NCI-H146 (cell line): ENCODE measurements at places on chromosomes 1 and 21.
A peak's percentile ranks its signal among the peaks of the same experiment; 100 is the strongest.

DNA sequence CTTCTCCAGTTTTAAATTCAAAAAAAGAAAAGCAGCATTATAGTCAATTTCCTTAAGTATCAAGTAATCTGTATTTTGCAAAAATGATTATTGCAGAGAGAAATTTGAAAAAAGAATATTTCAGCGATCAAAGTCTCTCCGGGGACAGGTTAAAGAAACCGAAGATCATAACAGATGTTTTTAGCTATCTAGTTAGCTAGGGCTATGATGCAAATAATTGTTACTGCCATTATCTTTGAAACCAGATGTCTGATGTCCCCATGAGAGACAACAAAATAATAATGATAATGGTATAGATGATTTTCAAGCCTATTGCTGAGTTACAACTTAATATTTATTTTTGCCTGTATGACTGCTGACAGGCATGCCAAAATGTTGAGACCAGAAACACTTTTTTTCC is 1326.0 kb downstream of the PLA2G4A start:
- no peak for DNase-seq

GRCh38 chr1:90925928-90926869 is 95.6 kb downstream of the ZNF644 start:
- DNase-seq, result no peak

GRCh38 chr1:24276791-24277190 is 42.4 kb upstream of the GRHL3 start:
- DNase-seq, result no peak

DNA sequence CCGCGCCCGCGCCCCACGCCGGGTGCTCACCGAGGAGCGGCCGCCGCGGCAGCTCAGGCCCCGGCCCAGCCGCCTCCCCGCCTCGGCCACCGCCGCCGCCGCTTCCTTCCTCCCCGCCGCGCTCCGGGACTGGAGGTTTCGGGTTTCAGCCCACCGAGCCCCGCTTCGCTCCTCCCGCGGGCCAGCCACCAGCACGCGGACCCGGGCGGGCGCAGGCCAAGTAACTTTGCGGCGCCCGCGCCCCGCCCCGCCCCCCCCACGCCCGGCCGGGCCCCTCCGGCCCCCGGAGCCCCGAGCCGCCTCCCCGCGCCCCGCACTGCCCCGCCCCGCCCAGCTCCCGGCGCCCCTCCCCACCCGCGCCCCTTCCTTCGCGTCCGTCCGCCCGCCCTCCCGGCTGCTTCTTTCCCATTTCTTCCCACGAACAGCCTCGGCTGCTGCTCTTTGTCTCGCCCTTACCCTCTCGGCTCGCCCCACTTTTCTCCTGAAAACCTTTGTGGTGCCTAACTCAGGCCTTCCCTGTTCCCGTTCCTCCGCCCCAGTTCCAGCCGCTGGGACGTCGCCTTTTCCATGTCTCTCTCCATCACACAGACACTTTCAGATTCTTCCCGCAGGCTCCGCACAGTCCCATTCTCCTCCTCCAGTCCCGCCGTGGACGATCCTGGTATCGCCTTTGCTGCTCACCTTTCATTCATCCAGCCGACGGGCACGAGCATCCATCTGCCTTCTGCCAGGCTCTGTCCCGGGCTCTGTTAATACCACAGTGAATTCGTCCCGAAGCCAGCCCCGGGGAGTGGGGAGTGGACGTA is at the start of gene GPR161:
GPR161 (minus strand) TSS at position 222 of the 806 bp plus-strand sequence. CDS start 32,080 bp downstream, outside the sequence.
- DNase-seq, result peak; percentile 66

DNA sequence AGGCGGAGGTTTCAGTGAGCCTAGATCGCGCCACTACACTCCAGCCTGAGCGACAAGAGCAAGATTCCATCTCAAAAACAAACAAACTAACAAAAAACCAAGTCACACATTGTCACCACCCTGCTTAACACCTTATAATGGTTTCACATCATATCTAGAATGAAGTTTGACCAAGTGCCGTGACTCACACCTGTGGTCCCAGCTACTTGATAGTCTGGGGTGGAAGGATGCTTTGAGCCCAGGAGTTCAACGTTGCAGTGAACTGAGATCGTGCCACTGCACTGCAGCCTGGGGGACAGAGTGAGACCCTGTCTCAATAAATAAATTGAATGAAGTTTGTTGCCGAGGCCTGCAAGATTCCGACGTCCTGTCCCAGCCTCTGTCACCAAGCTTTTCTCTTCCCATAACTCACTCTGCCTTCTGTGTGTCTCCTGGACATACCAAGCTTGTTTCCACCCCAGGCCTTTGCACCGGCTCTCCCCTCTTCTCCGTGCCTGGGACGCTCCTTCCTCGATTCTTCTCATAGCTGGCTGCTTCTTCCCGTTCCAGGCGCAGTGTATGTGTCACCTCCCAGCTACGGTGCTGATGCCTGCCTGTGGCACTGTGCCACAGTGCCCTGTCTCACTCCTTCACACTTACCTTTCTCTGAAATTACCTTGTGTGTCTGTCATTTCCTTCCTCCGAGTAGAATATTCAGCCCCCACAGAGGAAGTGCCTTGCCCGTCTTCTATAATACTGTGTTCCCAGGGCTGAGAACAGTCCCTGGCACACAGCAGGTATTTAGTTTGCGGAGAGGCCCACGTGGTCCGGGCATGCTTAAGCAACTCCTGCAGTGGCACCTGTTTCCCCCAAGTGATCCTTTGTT is 3.8 kb upstream of the SELENON start:
- DNase-seq, result peak; percentile 71
